ENCODE measurements at places on chromosomes 4 and X.

- no peak for DNase-seq
Measured at GRCh38 chrX:106957856-106958255, 37.7 kb downstream of the CLDN2 start.

DNA sequence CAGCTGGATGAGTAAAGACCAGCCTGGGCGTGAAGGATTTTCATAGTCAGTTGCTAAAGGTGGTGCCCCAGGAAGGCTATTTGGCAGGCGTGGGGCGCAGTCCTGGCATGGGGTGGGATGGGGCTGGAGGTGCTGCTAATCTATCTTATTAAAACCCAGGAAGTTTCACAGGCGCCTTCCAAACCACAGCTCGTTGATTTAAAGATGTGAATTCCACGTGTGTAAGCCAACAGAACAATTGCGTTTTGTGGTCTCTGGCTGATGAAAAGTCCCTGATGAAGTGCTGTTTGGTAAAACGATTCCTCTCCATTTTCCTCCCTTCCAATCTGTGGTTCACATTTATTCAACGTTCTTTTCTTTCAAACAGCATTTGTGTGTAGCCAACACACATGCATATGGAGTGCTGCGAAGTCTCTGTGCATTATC lies 105.0 kb downstream of the TBL1X start:
- no peak for DNase-seq

DNA sequence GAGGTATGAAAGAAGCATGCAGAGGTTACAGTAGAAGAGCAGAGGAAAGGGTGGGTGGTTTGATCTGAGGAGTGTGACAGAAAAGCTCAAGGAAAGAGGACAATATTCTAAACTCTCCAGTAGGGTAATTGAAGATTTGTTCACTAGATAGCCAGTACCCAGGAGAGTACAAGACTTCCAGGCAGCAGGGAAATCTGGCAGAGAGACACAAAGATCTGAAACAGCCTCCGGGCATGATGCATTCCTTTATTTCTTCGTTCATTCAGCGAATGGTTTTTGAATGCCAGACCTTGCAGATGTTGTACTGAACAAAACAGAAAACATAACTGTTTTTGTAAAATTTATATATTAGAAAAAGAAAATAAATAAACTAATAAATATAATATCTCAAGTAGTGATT lies 766.6 kb downstream of the FAT4 start:
- no peak for DNase-seq

- DNase-seq, result no peak
Measured at GRCh38 chrX:106612393-106612763, 600 bp downstream of the RADX start.

DNA sequence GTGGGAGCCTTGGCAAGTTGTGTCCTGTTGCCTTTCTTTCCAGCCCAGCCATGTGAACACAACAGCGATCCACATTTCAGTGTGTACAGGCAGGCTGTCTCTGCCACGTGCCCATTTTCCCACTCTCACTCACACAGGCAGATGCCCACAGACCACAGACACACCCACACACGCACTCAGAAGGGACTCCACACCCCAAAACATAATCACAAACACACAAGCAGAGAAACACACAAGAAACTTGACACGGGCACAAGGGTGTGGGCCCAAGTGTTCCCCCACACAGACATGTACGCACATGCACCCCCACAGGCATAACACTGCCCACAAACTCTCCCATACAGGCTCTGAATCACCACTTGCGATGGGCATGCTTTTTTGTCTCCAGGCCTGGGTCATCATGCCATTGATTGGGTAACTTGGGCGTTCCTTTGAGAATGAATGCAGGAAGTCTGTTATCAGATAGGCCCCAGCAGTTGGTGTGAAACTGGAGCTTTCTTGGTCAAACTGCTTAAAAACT lies 84.3 kb downstream of the NBDY start:
- DNase-seq, result no peak

- no peak for DNase-seq
Measured at GRCh38 chrX:154459832-154460231, 1.8 kb downstream of the PLXNA3 start.

- DNase-seq, result no peak
Measured at GRCh38 chrX:139967300-139967699, 2.0 kb upstream of the CXorf66 start.

- DNase-seq, result no peak
Measured at GRCh38 chr4:60683357-60683756, 516.8 kb upstream of the ADGRL3 start.

DNA sequence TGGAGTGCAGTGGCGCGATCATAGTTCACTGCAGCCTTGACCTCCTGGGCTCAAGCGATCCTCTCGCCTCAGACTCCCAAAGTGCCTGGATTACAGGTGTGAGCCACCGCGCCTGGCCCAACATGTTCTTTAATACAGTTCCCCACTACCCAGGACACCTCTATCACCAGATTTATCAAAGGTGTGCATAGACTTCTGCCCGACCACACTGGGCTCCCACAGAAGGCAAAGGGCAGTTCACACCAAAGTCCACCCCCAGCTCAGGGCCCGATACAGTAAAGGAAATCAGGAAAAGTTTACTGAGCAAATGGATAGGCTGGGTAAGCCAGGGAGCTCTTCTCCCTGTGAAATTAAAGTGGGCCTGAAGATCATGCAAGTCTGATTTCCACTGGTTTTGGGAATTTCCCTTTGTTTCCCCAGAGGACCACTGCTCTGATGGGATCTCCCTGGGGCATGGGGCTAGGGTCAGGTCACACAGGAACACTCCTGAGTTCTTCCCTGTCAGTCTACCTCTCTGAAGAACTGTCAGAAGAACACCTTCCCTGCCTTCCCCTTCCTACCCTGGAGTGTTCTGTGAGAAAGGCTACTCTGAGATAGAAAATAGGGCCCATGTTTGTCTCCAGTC lies 17.7 kb upstream of the PIM2 start:
- DNase-seq, result no peak

DNA sequence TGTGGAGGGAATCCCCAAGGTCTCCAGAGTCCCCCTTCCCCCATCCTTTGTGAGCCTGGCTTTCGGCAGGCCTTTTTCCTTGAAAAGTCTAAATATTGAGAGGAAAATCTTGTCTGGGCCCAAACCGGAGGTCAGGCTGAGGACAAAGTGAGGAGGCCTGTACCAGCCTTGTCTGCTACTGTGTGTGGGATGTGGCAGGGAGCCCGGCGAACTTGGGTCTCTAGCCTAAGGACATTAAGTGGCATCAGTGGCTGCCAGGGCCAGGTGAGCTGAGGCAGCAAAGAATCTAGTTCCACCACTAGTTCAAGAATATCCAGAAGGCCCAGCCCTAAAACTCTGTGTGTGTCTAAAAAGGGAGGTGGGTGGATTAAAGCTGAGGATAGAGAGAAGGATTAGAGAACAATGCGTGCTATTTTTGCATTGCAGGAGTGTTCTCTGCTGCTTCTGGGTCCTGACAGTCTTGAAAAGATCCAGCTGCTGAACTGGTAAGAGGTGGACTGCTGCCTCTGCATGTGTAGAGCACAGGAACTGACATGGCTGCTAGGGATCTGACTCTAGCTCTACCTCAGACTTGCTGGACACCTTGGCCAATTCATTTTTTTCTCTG lies 1.2 kb upstream of the AMER1 start:
- peak; percentile 26 for DNase-seq

DNA sequence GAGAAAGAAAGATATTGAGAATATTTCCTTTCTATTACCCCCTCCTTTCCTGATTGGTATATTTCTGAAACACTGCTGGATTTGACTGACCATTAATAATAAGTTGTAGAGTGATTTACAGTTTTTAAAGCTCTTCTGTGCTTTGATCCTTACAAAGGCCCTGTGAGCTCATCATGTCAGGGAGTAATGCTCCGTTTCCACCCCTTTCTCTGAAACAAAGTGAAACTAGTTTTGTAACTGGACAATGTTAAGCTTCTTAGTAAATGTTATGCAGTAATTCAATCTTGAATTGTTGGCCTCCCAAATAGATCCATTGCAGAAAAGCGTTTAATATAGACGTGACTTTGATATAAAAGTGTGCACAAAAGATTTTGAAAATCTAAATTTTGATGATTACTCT lies 190.1 kb upstream of the GNPDA2 start:
- no peak for DNase-seq

DNA sequence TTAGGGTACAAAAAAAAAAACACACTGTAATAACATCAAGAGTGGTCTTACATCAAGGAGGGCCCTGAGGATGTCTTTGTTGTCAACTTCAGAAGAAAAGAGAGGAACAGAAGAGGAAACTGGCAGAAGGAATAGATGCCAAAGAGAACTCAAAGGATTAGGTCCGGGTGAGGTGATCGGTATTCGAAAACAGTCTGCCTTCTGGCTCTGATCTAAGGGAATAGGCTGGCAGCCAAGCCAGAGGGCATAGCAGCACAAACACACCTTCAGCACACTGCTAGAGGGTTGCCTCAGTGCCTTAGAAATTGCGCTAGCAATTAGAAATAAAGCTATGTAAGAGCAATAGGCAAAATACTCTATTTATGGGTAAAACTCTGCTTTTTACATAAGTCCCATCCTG lies 91.4 kb upstream of the TTC29 start:
- no peak for DNase-seq

GRCh38 chr4:74608151-74608949 lies 163.4 kb downstream of the AREG start:
- no peak for DNase-seq

DNA sequence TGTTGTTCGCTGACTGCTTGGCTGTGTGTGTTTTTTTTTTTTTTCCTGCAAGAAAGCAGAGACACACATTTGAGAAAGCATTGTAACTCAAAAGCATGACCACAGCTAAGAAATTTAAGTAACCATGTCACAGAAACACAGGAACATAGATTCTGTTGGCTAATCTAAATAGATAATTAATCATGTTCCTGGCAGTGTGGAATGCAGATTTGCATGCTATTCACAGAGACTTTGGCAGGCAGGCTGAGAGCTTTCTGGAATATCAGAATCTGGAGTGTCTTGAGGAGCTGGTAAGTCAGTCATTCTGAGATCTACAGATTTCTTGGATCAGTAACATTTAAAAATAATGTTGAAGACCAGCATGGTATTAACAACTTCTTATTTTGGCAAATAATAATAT lies 33.2 kb upstream of the SMS start:
- no peak for DNase-seq

- peak; percentile 58 for DNase-seq
Measured at GRCh38 chr4:20297783-20298182, 46.1 kb downstream of the SLIT2 start.

GRCh38 chr4:41207291-41207831 lies 7.0 kb downstream of the APBB2 start:
- no peak for DNase-seq
